ENCODE measurements at places on chromosomes 16 and 17. TPM values are rescaled to one million over a fixed set of nuclear protein-coding genes. Genes with fewer than 3 reads are reported as not detected.

Gene TRPV3
- 1.2 TPM for polyA plus RNA-seq

Gene ITGAX
- 0.81 TPM for polyA plus RNA-seq

Gene KRT39
- polyA plus RNA-seq = 7.2 TPM

Gene GRB7
- 0.51 TPM for polyA plus RNA-seq

Gene PRSS36
- 1.0 TPM for polyA plus RNA-seq

Gene PLA2G10
- polyA plus RNA-seq = 0.47 TPM

Gene SOX8
- 36.9 TPM for polyA plus RNA-seq

- no peak for DNase-seq
These were observed 9.7 kb downstream of the CCR7 start for GRCh38 chr17:40555296-40556190.

GRCh38 chr16:4371357-4372000, at the start of gene VASN:
VASN (plus strand) TSS chr16:4371848; CDS start chr16:4380878, 9,030 bp downstream.
- DNase-seq = peak; percentile 44

- no peak for DNase-seq
These were observed 148.9 kb downstream of the ITFG1 start for GRCh38 chr16:47311738-47312505.

DNA sequence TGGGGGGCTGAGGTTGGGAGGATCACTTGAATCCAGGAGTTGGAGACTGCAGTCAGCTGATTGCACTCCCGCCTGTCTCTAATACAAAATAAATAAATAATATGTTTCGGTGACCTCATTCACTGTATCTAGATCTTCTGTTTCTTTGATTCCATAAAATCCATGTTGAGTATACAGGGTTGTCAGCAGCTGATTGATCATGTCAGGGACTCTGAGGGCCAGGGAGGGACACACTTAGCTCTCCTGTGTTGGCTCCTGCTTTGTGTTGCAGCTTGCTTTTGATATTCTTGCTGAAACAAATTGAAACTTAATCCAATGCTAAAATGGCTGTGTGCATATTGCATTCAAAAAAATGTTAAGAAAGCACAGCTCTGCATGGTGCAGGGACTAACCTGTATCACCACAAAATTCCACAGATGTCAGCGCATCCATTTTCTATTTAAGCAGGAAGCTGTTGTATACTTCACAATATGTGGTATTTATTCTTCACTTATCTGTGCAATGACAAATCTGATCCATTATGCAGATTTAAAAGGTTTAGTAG, 454.5 kb downstream of the CDH11 start:
- no peak for DNase-seq

DNA sequence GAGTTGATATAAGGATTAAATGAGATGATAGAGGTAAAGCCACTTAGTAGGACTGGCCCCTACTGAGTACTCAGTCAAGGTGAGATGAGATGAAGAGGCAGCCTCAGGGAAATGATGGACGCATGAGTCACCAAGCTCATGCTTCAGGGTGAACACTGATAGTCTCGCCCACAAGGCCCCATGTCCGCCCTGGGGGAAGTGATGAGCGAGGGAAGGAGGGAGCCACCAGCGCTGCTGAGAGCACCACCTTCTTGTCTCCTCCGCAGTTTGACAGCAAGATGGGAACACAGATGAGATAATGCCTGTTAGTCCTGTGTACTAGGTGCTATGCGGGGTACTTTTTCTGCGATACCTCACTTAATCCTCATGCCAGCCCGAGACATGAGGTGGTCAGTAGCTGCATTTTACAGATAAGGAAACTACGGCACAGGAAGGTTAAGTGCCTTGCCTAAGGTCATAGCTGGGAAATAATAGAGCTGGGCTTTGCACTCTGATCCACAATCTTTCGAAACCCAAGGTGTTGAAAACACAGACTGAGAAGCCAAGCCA, 383.0 kb downstream of the CPPED1 start:
- DNase-seq = no peak

GRCh38 chr17:2190014-2190413, 113.6 kb downstream of the SMG6 start:
- no peak for DNase-seq

DNA sequence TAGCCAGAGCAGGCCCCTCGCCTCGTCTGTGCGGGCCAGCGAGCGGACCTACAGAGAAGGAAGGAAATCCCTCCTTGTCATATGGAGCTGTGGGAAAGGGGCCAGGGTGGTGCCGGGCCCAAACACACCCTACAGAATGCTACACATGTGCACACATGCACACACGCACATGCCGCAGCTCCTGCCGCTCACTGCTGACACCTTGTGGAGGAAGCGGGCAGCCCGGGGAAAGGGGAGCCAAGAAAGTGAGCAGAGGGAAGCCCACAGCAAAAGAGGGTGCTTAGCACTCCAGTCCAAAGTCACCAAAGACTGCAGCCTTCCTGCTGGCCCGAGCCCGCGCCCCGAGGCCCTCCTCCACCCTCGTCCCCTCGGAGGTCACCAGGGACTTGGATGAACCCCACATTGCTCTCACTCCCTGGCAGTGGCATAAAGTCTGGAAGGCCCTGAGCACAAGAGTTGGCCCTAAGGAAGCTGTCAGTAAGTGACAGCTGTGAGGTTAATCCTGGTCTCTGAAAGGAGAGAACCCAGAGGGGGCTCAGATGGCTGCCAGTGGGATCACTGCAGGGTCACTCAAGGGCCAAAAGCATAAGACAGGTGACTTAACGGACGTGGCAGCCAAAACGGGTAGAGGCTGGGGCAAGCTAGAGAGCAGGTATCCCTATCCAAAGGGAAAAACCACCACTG, 68.2 kb downstream of the MYO18A start:
- no peak for DNase-seq

All from forelimb muscle (tissue), 1 donor.